ENCODE measurements at places on chromosomes 1 and 21.

DNA sequence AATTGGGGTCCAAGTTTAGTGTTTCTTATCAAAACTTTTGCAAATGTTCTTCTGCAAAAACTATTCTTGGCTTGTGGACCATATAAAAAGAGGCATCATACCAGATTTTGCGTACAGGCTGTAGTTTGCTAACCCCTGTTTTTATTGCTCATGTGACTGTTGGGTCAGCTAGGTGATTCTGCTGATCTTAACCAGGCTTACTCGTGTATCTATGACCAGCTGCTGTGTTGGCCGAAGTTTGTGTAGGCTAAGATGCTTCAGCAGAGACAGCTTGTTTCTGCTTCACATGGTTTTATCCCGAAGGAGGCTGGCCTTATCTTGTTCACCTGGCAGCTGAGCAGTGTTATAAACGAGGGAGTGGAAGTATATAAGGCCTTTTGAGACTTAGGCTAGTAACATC lies 38.2 kb downstream of the POU2F1 start:
- DNase-seq, result no peak

GRCh38 chr21:15004721-15005370 lies 60.0 kb downstream of the NRIP1 start:
- DNase-seq, result no peak

DNA sequence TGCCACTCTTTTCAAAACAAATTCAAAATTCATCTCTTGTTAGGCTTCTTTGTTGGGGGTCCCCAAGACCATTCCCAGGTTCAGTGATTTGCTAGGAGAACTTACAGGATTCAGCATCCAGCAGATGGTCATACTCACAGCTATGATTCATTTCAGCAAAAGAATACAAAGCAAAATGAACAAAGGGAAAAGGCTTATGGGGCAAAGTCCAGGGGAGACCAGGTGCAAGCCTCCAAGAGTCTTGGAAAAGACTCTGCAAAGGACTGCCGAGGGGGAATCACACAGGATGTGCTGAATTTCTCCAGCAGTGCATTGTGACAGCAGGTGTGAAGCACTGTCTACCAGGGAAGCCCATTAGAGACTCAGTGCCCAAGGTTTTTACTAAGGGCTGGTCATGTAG lies 7.3 kb downstream of the TRAF5 start:
- no peak for DNase-seq

DNA sequence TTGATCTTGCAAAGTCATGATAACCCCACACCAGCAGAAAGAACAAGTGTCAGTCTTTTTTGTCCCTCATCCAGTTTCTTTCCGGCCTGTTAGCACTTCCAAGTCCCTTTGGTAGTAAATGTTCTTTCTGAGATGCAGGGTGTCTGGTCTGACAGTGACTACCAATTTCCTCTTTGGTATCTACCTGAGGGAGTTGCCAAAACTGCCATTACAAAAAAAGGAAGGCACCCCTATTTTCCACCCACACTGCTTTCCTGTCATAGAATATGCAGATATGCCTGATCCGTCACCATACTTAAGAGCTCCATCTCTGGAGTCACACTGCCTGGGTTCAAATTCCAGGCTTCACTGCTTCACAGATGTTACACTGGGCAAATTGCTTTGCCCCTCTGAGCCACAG lies 72.4 kb downstream of the ZNF281 start:
- no peak for DNase-seq

- no peak for DNase-seq
Observed at GRCh38 chr1:172019976-172020375, 178.7 kb downstream of the DNM3 start.

- DNase-seq, result no peak
Observed at GRCh38 chr1:6461051-6461530, 4.9 kb downstream of the TNFRSF25 start.
